ENCODE measurements at places on chromosomes 7 and 10.

DNA sequence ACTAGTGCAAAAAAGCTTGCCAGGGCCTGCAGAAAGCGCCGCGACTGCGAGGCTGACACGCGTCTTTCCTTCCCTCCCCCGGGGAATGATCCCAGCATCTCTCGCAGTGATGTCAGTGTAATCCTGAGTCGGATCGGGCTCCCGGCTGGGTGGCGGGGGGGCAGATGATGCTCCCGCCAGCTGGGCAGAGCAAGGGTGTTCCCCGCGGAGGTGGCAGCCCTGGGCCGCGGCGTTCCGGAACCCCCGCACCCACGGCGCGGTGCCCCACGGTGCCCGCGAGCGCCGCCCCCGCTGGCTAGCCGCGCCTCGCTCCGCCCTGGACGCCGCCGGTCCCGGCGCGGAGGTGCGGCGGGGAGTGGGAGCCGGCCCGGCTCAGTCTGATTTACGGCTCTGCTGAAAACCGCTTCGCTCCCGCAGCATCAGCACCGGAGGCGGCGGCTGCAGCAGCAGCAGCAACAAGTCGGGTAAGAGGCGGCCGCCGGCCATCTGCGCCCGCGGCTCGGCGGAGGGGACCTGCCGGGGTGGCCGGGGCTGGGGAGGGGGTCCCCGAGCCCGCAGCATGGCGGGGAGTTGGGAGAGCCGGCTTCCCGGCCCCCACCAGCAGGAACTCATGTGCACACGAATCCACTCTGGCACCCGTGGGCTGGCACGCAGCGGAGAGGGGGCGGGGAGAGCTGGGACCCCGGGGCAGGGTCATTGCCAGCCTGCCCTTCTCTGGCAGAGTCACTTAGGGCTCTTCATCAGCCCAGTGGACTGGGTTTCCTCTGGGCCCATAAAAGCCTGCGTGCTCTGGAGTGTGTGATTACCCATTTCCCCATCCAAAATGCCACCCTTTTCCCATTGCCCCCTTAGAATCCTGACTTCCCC, at the start of gene ZNF365:
Gene ZNF365 (plus strand): TSS at position 375 of the 867 bp plus-strand sequence. CDS start 1,825 bp downstream, outside the sequence.
- peak; percentile 18 for DNase-seq

DNA sequence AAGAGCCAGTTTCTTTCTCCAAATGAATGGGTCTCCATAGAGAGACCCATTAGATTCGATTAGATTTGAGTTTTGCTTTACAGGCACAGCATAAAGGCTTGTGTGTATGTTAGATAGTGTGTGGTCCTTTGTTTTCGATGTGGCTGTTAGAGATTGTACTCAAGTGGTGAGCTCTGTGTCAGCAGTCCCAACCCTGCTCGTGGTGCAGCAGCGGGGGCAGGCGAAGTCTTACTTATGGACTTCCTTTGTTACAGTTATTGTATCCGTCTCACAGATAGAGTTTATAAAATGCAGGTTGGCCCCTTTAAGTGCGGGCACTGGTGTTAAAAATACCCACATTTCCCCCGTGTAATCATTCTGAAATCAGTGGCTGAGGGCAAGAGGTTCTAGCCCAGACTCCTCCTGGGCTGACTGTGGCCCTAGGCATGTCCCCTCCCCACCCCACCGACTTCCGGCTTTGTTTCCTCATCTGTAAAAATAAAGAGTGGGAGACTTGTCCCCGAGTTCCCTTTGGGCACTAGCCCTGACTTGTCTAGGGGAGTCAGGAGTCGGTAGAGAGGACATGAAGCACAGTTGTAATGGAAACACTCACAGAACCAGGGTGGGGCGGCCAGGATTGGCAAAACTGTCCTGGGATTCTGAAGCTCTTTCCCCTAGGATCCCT, 28.6 kb downstream of the MTURN start:
- DNase-seq, result no peak

- DNase-seq, result no peak
Observed at GRCh38 chr7:84637568-84638338, 443.2 kb upstream of the SEMA3A start.

DNA sequence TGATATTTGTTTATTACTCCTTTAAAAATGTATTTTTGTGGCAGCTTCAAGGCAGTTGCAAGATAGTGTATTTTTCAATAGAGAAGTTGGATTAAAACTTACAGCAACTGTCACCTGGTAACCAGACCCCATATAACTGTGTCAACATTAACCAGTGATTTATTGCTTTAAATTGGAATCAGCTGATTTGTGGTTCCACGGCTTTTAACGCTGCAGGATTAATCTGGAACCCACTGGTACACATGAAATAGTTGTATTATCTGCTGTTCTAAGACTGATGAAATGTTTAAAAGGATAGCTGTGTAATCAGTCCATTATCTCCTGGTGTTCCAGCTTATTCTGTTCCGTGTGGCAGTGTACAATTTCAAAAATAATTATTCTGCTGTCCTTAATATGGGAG, 180.2 kb downstream of the CELF2 start:
- no peak for DNase-seq

- DNase-seq, result no peak
Observed at GRCh38 chr10:93357680-93358079, 124.5 kb downstream of the MYOF start.

DNA sequence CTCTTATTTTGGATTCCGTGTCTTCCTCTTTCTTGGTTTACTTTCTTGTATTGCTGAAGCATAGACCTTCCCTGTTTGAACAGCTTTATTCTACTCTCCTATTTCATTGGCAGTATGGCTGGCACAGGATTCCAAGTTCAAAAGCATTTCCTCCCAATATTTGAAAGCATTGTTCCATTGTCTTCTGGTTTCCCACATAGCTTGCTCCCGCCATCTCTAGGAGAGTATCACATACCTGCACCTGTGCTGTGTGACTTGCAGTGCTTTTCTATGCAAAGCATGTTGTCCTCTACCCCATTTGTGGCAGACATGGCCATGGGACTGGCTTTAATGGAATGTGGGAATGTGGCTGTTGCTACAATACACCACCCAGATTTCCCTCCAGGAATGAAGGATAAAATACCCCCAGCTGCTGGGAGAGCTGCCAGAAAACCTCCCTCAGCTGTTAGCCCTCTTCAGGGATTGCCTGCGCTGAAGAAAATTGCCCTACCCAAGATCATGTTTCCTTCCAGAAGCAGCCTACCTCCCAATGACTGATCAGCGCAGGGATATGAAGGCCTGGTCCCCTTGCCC, 6.9 kb upstream of the MYOF start:
- DNase-seq, result no peak

DNA sequence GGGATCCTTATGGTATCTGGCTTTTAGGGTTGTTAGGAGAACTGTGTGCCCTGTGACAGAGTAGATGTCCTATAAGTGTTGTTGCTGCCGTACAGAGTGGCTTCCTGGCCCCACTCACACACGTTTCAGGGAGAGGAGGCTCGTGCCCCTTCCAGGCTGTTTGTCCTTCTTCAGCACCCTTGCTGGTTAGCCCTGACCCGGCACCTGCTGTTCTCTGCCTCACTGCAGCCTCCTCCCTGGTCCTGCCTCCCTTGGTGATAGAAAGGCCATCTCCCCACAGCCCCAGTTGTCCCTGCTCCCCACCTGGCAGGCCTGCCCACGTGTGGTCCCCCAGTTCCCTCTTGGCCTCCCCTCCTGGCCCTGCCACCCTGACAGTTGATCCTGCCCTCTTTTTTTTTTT, 2.3 kb downstream of the CLIP2 start:
- no peak for DNase-seq

DNA sequence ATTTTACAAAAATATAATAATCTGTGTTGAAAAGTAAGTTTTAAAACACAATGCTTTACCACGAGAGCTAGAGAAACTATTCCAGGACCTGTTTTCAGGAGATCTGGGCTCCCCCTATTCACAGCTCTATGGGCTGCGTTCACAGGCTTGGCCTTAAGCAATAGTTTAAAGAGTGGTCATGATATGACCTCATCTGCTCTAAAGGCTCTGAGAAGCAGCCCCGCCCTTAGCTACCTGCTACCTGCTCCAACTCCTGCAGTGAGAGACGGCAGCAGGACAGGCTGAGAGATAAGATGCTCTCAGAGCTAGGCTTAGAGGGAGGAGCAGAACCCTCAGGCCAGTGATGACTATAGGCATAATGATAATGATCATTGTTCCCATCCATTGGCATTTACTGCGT, 12.6 kb downstream of the ALOX5 start:
- DNase-seq, result no peak

DNA sequence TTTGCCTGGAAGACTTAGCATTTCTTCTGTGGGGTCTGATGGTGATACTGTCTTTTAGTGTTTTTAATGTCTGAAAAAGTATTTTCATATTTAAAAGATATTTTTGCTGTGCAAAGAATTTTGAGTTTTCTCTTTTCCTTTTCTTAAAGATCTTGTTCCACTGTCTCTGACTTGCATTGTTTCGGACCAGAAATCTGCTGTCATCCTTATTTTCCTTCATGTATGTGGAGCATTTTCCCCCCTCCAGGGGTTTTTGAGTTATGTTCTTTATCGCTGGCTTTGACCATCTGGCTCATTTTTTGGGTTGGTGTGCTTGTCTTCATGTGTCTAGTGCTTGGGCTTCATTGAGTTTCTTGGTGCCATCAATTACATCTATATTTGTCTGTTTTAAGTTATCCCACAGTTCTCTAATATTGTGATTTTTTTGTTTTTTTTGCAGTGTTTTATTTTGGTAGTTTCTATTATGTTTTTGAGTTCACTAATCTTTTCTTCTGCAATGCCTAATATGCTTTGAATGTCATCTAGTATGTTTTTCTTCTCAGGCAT, 119.9 kb downstream of the MGMT start:
- DNase-seq, result no peak

DNA sequence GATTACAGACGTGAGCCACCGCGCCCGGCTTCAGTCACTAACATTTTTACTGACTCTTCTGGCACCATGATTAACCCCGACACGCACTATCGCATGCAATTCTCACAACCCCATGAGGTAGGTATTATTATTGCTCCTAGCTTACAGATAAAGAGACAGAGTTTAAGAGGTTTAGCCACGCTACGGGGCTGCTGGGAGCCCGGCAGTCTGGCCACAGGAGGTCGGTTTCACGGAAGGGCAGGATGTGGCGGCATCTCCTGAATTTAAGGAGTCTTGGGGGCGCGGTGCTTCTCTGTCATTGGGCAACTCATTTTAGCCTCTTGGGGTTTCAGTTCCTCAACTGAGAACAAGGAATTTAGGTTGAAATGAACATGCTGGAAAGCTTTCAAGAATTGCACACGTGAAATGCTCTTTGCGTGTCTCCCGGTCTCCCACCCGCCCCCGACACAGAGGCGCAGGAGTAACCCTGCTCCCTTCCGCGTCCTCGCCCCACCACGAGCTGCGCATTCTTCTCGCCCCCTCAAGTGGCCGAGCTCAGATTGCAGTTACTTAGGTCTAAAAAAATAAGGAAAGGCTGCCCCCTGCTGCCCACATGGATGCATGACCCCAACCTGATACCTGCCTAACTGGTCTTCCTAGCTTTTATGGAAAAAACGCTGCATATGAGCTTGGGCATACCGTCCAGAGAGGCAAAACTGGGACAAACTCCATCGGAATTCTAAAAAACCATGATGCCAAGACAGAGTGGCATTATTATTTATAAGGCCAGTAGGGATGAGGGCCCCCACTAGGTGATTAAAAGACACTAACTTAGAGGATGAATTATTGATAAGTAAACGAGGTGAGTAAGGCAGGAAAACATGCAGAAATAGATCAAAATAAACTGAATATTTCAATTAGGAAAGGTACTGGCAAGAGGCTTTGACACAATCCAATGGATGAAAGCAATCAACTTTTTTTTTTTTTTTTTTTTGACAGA, 12.4 kb downstream of the PRSS2 start:
- DNase-seq, result peak; percentile 76

- no peak for DNase-seq
Observed at GRCh38 chr7:101764221-101764620, 53.2 kb upstream of the CUX1 start.

- DNase-seq, result no peak
Observed at GRCh38 chr10:86203162-86203905, 163.3 kb downstream of the GRID1 start.

- DNase-seq, result no peak
Observed at GRCh38 chr7:35758421-35758820, 42.4 kb upstream of the SEPTIN7 start.

DNA sequence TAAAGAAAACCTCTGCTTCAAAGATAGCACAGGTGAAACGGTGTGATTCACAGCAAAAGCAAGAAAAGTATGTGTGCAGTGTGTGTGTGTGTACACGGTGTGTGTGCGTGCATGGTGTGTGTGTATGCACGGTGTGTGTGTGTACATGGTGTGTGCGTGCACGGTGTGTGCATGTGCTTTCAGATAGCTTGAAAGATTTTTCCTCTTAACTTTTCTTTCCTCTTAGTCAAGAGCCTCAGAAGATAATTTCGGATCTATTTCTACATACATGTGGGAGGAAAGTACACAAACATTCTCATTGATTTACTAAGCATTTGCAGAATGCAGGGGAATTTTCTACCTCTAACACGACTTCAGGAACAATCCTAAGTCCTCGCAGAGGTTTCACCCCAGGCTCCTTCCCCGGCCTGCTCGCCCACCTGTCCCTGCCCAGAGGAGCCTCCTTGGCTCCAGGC, 2.9 kb downstream of the FGFR2 start:
- no peak for DNase-seq

- peak; percentile 84 for DNase-seq
Observed at GRCh38 chr10:79067241-79068202, 1.2 kb upstream of the ZMIZ1 start.

DNA sequence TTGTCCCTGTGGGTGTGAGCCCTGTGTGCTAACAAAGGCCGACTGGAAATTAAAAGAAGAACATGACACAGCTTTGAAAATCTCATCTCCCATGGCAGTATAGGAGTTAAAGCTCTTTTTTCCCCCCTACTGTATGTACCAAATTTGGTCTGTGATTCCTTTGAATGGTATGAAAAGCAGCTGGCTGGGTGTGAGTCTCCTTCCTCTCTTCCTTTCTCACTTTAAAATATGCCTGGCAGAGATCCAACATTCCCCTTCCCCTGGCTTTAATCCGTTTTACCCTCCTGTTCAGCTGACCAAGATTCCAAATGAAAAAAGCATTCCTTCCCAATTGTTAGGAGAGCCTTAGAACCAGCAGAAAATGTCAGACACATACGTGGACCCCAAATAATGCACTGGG, 225.0 kb upstream of the CELF2 start:
- no peak for DNase-seq

DNA sequence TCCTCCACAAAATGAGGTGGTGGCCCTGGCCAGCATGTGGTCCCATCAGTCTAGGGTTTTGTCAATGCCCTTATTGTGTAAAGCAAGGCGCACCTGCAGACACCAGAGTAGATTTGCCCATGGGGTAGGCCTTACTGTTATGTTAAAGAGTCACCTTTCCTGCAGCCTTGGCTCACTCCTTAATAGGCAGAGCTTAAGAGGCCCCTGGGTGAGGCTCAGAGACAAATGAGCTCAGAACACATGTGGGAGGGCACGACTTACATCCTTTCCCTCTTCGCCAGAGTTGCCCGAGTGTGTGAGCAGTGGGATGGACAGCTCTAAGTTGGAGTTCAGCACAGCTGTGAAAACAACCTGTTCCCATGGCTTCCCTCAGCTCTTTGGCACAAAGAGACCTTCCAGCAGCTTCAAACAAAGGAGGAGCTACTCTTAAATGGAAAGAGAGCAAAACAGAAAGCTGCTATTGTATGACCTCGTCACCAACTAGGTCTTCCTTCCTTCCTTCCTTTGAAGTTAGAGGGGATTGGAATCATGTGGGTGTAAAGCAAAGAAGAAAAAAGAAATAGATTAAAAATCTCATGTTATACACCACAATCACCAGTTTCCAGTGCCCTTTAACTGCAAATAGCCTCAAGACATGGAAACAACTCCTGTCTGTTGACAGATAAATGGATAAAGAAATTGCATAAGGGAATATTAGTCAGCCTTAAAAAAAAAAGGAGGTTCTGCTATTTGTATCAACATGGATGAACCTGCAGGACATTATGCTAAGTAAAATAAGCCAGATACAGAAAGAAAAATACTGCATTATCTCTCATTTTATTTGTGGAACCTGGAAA, 11.9 kb upstream of the XPNPEP1 start:
- DNase-seq, result peak; percentile 11

- no peak for DNase-seq
Observed at GRCh38 chr7:149444287-149444686, 16.6 kb downstream of the ZNF777 start.
